ENCODE measurements at places on chromosomes 11 and 22.

DNA sequence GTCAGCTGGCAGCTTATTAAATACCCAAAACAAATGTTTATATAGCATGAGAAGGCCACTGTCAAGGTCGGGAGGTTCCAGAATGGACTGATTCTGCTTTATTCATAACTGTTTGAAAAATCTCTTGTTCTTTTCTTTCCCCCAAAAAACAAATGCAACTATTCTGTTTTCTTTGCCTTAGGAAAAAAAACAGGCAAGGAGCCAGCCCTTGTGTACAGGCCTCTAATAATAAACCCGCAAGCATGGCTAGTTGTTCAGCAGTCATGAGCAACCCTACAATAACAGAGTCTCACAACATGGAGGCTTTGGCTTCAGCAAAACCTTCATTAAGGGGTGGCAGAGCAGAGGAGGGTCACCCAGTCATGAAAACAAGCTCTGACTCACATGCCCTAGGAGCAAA is 191.7 kb downstream of the KIRREL3 start:
- DNase-seq: no peak

DNA sequence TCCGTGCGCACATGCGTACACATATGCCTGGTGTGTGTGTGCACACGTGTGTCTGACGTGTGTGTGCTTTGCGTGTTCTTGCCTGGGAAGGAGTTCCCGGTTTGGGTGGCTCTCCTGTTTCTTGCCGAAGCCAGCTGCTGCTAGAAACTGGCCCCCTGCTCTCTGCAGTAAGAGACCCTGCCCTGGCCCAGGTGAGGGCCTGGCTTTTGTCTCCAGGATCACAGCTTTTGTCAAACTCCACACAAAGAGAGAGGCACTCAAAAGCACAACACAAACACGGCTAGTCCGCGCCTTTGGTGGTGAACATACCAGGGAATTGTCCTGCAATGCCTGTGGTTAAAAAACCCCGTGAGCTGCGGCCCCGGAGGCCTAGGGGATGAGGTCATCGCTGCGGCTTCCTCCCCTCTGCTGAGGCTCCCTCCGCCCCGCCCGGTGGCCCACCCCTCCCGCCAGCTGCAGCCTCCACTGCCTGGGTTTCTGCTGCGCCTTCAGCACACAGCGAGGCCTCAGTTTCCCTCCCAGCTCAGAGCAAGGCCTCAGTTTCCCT is 88.9 kb downstream of the KCNQ1 start:
- peak; percentile 84 for DNase-seq

DNA sequence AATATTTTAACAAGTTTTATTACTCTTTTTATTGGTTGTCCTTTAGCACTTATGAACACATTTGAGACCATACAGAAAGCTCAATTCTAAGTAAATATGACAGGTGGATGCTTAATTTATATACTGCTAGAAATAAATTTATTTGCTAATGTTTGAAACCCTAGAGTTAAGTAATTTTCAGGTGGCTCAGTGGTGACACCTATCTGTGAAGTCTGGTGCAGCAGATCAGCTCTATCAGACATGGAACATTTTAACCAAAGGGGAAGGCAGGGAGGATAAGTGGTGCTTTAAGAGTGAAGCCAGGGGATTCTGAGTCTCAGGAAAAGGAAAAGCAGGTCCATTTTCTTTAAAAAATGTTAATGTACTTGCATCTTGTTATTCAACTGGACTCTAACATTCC is 175.8 kb downstream of the DSCAML1 start:
- DNase-seq: no peak

- no peak for DNase-seq
Observed at GRCh38 chr11:64339754-64340408, at the start of gene CCDC88B. Gene CCDC88B, plus strand, starts transcription at chr11:64340204. Its CDS starts 63 bp downstream, at chr11:64340267.

GRCh38 chr11:75583718-75584658 is 21.9 kb downstream of the SERPINH1 start:
- peak; percentile 90 for DNase-seq
